Brain (organoid and tissue), 16 donors: ENCODE measurements at places on chromosomes 3 and 15. TPM values are rescaled to one million over a fixed set of nuclear protein-coding genes. Genes with fewer than 3 reads are reported as not detected.
A peak's percentile ranks its signal among the peaks of the same experiment; 100 is the strongest.

GRCh38 chr3:98259707-98260106 is 4.3 kb upstream of the OR5H6 start:
- DNase-seq = no peak

GRCh38 chr3:47377186-47377585 is 3.6 kb upstream of the PTPN23 start:
- DNase-seq = no peak

DNA sequence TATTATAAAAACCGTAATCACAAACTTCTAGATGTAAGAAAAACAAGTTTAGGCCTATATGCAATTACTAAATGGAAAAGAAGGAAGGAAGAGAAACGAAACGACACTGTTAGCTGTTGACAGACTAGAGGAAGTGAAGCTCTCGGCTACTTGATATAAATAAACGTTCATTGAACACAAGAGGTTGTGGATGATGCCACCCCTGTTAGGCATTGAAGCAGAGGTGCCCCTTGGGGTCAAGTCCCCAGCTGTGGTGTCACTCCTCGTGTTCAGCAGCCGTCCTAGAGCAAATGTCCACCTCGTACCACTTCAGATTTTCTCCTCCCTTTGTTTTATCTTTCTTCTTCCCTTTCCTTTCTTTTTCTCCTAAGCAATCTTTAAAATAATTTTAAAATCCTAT is 146.5 kb upstream of the UBE2E1 start:
- DNase-seq = no peak

- peak; percentile 40 for DNase-seq
Observed at GRCh38 chr15:91522605-91523332, 330.7 kb upstream of the SLCO3A1 start.

- no peak for DNase-seq
Observed at GRCh38 chr3:79653266-79653830, 114.5 kb downstream of the ROBO1 start.

CPN2 gene
- not detected for polyA plus RNA-seq

LSMEM2 gene
- polyA plus RNA-seq = 0.51 TPM

CRYBG3 gene
- 1.1 TPM for polyA plus RNA-seq

SLC24A5 gene
- not detected for polyA plus RNA-seq

PLCD1 gene
- polyA plus RNA-seq = 11.8 TPM
